K562 (cell line): ENCODE measurements at places on chromosomes 1 and 21.

DNA sequence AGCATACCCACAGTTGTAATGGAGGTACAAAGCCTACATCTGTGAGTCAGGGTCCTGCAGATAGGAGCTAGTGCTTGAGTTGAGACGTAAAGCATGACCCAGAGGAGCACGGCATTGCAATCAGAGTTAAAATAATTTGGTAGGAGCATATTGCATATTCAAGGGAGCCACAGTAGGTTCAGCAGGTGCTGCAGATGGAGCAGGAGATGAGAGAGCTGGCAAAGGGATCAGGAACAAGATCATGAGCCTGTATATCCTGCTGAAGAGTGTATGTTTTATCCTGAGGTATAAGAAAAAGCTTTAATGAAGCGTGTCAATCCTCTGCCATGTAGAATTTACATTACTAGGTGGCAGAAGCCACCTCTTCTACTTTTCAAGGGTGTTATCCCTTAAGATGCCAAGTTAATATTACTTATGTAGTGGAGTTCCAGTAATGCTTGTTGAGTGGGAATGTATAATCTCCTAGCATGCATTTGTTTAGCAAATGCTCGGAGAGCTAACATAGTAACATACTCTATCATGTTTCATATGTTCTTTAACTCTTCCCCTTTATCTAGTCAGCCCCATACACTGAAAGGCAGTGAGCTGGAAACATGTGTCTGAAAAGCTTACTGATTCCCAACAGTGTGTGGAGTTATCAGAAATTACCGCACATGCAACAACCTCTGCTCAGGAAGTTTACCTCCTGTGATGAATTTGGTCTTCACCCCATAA is 300.3 kb downstream of the GRIK1 start:
- DNase-seq = no peak

- no peak for DNase-seq
Observed at GRCh38 chr1:21913763-21914162, 23.3 kb downstream of the HSPG2 start.

DNA sequence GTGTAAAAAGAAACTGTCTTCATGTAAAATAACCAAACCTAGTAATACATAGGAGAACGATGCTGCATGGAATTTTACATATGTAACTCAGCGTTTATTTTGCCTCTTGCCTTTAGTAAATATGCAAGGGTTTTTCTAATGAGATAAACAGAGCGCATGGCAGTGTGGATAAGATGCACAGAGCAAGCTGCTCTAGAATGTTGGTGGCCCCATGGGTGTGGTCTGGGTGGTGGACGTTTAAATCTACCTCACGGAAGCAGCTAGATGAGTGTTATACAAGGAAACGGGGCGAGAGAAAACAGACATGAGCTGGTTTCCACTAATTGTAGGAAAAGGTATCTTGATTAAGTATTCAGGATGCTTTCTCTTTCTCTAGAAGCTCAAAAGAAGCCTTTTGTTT is 205.9 kb downstream of the DSCAM start:
- DNase-seq = no peak

- DNase-seq = no peak
Observed at GRCh38 chr1:185990565-185990964, 256.4 kb downstream of the HMCN1 start.

GRCh38 chr21:29145354-29145782 is 14.9 kb downstream of the MAP3K7CL start:
- no peak for DNase-seq

GRCh38 chr1:221776495-221777301 is 34.8 kb upstream of the DUSP10 start:
- DNase-seq = peak; percentile 70

DNA sequence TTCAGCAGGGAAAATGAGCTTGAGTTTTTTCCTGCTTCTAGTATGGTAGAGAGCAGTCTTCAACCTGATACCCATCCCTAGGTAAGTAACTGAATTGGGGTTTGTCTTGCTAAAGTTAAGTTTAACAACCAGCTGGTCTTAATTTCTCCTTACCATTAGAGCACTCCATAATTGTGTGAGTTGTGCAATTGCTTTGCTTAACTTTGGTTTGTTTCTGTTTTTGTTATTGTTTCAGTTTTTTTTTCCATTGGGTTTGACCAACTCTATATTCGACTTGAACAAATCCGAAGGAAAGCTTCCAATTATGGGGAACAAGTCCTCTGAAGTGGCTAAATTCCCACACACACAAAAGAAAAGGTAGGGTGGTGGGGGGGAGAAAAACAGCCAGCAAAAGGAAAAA is 641.1 kb downstream of the PLA2G4A start:
- DNase-seq = no peak

DNA sequence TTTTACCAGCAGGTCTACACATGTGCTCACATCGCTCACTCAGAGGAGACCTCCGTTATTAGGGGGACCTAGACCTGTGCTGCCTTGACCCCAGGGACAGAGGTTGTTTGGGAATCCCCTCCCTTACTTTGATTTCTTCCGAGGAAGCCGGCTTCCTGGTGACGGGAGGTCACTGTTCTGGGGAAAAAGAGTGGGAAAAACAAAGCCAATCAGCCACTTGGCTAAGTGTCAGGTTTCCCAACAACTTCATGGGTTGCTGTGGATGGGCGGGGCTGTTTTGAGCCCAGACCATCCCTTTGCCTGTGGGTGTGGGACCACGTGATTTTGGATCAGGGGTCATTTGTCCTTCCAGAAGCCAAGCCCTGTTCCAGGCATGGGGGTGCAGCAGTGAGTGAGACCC is 7.1 kb upstream of the KCNAB2 start:
- DNase-seq = no peak

GRCh38 chr1:36119456-36119855 is 5.6 kb downstream of the COL8A2 start:
- DNase-seq = no peak

GRCh38 chr21:37039411-37040075 is 33.0 kb downstream of the RIPPLY3 start:
- no peak for DNase-seq

GRCh38 chr1:23810818-23811540 is 10.4 kb upstream of the GALE start:
- peak; percentile 83 for DNase-seq

- DNase-seq = no peak
Observed at GRCh38 chr1:179709841-179710329, 33.2 kb upstream of the FAM163A start.

DNA sequence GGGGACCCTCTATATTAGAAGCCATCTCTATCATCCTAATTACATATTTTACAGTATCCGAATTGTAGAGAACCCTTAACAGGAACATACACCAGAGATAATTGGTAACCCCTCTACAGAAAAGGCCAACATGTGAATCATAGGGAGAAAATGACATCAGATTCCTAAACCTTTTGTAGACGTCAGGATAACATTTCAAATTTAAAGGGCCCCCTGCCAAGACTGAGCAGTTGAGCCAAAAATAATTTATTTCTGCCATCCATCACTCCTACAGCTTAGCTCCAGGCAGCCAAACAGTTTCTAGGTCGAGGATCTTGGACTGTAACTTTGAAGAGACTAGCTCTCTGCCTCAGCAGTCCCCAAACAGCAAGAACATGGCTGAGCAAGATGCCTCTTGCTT is 21.2 kb downstream of the ZNF697 start:
- no peak for DNase-seq

DNA sequence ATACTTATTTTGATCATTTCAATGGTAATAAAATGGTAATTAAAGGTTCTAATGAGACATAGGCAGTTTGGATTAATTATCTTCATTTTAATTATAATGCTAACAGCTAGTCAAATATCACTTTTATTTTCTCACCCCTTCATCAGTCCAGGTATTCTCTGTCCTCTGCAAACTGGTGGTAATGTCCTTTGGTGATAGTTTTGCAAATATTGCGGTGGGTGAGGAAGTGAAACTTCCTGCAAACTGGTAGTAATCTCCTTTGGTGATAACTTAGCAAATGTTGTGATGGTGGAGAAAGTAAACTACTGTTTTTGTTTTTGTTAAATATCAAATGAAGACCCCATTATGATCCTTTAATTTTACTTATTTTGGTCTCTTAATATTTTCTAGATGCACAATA is 209.0 kb downstream of the AMY1C start:
- no peak for DNase-seq

- no peak for DNase-seq
Observed at GRCh38 chr1:216600730-216601609, 122.3 kb downstream of the ESRRG start.

GRCh38 chr1:24100945-24101737 is 10.8 kb downstream of the MYOM3 start:
- DNase-seq = no peak

- DNase-seq = no peak
Observed at GRCh38 chr1:216721863-216722262, 1.4 kb downstream of the ESRRG start.

- DNase-seq = no peak
Observed at GRCh38 chr21:27464648-27465047, 497.8 kb upstream of the ADAMTS5 start.

GRCh38 chr1:225709101-225709500 is 56.2 kb upstream of the ENAH start:
- DNase-seq = no peak

DNA sequence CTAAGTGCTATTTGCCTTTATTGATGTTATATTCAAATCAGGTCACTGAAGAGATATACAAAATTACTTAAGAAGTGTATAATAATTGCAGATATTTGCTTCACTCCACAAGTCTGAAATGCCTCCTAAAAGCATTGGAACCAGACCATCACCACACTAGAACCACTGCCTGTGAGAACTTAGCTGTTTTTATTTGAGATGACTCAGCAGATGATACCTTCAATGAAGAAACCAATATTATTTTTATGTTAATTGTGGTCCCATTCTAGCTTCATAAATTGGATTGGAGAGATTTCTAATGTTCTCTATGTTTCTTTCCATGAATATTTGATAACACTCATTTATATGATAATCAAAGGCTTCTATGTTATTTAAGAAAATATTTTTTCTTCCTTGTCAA is 740.6 kb downstream of the KCNT2 start:
- DNase-seq = no peak

DNA sequence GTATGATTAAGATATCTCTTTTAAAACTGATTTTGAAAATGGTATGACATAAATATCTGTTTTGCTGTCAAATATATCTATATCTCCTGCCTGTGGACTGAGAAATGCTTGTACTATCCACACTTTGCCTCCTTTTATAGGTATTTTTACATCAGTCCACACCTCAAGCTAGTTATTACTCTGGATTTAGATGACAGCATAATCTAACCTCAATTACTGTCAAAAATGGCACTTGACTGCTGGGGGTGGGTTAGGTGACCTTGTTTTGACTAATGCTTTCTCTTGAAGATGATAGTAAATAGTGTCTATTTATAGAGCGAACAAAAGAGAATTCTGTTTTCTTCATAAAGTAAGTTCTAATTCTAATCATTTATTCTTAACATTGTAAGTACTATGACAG is 9.1 kb downstream of the ADGRL2 start:
- DNase-seq = no peak

DNA sequence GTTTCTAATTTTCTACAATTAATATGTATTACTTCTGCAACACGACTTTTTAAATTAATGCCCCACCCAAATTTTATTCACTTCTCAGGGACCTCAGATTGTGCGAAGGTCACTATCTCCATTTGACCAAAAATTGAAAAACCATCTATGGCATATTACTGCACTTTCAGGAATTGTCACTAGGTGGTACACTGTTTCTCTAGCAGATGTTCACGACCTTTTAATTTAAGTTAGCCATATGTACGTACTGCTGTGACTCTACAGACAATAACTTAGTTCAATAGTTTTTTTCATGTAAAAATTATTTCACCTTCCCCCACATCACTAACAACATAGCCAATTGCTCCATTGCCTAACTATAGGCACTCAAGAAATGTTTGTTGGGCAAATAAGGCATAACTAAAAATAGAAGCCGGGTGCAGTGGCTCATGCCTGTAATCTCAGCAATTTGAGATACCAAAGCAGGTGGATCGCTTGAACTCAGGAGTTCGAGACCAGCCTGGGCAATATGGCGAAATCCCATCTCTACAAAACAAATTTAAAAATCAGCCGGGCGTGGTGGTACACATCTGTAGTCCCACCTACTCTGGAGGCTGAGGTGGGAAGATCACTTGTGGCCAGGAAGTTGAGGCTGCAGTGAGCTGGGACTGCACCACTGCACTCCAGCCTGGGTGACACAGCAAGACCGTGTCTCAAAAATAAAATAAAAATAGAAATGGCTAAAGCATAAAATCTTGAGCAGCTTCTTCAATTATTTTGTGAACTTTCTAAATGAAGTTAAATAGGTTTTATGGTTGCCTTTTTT is 75.7 kb upstream of the PKN2 start:
- DNase-seq = peak; percentile 30

DNA sequence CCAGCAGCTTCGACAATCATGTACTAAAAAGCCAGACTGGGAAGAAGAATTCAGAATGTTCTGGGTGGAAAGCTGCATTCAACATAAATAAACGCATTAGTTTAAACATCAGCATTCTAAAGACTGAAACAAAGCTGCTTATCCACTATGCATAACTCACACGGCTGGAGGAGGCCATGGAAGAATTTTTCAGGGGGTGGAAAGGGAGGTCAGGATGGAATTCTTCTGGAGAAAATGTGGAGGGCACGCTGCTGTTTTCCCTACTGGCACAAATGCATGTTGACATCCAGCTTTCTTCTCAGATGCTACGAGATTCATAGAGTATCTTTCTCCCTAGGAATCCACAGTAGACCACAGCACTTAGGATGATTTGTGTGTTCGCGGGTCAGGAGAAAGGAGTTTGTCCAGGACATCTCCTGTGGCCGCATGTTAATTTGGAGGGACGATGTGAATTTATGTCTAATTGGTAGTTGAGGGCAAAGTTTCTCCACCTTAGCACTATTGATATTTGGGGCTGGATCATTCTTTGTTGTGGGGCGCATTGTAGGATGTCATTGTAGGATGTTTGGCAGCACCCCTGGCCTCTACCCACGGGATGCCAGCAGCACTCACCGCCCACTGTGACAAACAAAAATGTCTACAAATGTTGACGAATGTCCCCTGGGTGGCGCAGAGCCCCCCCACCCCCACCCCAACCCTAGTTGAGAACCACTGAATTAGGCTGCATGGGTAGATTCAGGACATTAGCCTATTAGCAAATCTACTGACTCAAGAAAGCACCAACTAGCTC is 86.5 kb upstream of the KAZN start:
- no peak for DNase-seq

GRCh38 chr1:246583448-246584185 is 17.4 kb downstream of the CNST start:
- DNase-seq = peak; percentile 62

DNA sequence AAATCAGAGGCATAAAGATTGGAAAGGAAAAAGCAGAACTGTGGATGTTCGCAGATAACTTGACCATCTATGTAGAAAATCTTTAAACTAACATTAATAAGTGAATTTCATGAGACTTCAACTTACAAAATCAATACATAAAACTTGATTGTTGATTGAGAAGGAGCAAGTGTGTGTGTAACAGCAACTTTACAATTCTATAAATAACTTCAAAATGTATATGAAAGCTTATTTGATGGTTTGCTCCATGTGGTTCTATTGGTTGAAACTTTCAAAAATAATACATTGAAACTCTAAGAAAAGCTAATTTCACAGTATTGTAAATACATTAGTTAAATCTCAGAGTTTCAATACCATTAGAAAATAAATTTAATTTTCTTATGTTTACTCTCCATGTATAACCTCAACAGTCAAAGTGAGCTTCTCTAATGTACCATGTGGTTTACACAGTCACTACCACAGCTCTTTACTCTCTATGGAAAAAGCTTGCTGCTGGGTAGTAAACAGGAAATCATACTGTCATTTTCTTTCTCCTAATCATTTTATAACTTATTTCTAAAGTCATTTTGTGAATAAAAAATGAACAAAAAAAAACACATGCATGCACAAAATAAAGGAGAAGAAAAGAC is 12.0 kb downstream of the AKT3 start:
- DNase-seq = no peak
